ENCODE measurements at places on chromosomes 7 and 10.

GRCh38 chr7:112484671-112485167 lies 3.9 kb downstream of the LSMEM1 start:
- DNase-seq: peak; percentile 94

DNA sequence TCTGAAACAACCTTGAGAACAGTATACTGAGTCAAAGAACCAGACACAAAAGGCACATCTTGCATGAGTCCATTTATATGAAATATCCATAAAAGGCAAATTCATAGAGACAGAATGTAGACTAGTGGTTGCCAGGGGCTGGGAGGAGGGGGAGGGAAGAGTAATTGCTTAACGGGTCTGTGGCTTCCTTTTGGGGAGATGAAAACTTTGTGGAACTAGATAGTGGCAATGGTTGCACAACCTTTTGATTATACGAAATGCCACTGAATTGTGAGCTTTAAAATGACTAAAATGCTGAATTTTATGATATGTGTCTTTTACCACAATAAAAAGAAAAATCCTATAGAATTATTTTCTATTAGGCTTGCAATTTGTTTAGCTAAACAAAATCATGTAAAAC lies 16.8 kb downstream of the ADRB1 start:
- no peak for DNase-seq

- no peak for DNase-seq
These were observed 48.1 kb upstream of the GATA3 start for GRCh38 chr10:8006274-8006999.

DNA sequence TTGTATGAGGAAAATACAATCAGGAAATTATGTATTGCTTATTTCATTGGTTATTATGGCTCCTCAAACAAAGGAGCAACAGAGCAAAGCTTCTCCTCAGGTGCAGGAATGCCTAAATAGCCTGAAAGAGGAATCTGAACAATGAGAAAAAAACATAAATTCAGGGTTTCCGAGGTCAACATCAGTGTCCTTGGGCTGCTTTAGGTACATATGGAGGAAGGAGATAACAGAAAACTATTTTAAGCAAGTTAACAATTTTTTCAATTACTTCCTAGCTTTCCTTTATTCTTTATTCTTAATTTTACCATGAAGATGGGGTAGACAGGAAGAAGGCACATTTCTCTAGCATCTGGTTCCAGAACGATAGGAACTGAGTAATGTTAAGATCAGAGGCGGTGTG lies 14.0 kb downstream of the SLC16A9 start:
- DNase-seq: no peak

GRCh38 chr10:129964611-129965424 lies 744 bp upstream of the EBF3 start:
- DNase-seq: no peak

DNA sequence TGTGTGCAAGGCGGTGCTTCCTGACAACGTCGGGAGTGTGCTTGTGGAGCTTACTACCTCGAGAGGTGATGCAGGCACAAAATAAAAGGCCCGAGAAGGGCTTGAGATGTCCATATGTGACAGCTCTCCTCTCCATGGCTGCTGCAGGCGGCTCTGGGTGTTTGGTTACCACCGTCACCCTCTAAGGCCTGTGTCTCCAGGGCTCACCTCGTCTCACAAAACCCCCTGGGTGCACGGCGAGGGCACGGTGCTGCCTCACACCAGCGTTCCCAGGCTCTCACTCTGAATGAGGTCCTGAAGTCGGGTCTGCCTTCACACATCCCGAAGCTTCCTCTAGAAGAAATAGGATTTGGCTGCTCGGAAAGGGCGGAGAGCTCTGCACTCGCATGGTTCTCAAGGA lies 32.9 kb downstream of the PROSER2 start:
- DNase-seq: no peak

DNA sequence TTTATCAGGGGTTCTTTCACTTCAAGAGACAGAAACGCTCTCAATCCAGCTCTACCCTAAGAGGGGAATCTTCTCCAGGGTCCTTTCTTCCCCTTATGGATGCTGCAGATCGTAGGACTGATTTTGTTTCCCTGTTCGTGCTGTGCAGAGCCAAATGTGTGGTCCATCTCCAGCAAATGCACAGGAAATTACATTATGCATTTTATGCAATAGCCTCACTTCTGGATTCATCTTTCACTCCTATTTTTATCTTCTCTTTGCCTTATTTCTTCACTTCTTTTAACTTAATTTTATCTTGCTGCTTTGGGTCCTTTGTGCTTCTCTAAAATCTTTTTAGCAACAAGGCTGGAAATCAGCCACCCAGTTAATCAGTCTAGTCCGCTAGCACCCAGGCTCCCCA lies 184.5 kb upstream of the INHBA start:
- no peak for DNase-seq

- DNase-seq: no peak
These were observed 217.9 kb downstream of the ARHGAP21 start for GRCh38 chr10:24505759-24506158.

DNA sequence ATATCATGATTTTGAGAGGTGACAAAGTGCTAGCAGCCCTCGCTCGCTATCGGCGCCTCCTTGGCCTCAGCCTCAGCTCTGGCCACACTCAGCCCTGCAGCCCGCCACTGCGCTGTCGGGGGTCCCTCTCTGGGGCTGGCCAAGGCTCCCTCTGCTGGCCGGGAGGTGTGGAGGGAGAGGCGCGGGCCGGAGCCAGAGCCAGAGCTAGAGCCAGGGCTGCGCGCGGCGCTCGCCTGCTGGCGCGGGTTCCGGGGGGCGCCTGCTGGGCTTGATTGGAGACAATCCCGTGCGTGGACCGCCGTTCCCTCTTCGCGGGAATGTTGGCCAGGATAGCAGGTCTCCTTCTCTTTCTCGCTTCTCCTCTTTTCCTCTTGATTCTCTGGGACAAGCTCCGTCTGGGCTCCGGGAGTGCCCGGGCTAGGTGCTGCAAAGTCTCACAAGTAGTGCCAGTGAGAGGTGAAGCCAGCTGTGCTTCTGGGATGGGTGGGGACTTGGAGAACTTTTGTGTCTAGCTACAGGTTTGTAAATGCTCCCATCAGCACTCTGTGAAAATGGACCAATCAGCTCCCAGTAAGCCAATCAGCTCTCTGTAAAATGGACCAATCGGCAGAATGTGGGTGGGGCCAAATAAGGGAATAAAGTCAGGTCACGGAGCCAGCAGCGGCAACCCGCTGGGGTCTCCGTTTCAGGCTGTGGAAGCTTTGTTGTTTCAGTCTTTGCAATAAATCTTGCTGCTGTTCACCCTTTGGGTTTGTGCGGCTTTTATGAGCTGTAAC lies 43.4 kb upstream of the ELMO1 start:
- DNase-seq: no peak

- no peak for DNase-seq
These were observed 47.6 kb downstream of the PRTFDC1 start for GRCh38 chr10:24904824-24905223.

DNA sequence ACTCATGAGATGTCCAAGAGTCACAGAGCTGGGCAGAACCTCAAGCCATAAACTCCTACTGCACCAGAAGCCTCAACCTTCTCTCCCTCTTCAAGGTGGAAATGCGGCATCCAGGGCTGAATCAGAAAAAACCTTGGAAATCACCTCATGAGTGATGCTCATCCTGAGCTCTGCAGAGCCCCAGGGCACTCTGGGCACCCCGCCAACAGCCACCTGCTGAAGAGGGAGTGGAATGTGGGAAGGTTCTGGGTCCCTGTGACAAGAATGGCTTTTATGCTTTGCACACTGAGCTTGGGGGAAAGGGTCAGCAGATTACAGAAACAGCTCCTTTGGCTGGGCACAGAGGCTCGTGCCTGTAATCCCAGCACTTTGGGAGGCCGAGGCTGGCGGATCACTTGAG lies 18.8 kb downstream of the NUDT1 start:
- no peak for DNase-seq
